ENCODE measurements at places on chromosomes 16 and 17.

- no peak for DNase-seq
Measured at GRCh38 chr17:51500454-51500853, 240.1 kb downstream of the UTP18 start.

DNA sequence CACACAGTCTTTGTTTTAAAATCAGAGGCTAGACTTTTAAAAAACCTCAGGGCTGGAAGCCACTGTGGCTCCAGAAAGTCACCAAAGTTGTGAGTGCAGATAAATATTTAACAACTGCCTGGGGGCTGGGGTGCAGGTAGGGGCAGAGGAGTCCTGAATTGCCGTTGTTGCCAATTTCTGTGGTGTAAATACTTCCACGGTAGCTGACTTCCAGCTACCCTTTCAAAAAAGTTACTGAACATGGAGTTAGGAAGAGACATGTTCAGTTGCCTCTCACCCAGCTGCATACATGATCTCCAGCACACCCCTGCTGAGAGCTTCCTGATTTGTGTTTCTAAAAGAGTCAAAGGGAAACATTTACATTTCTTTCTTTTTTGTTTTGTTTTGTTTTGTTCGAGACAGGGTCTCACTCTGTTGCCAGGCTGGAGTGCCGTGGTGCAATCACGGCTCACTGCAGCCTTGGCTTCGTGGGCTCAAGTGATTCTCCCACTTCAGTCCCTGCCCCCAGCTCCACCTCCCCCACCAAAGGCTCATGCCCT, 58.7 kb downstream of the PLXDC1 start:
- DNase-seq, result no peak

GRCh38 chr17:48601539-48602425, 3.0 kb downstream of the HOXB6 start:
- no peak for DNase-seq

DNA sequence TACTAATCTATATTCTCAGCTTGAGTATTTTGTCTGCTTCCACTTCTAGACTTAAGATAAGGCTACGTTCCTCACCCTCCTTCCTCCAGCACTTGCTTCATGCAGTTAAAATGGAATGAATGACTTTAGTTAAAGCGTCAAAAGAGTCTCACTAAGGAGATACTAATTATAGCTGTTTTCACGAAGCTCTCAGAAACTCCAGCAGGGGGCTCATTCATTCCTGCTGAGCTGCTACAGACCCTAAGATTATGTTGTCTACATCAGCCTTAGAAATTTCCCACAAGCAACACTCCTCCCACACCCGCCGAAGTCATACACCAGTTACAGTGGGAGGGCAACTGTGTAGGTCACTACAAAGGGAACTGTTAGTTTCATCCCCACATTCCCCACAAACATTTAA, 57.0 kb upstream of the KIFC3 start:
- DNase-seq, result no peak

- DNase-seq, result no peak
Measured at GRCh38 chr16:67277999-67278772, 1.1 kb upstream of the PLEKHG4 start.

DNA sequence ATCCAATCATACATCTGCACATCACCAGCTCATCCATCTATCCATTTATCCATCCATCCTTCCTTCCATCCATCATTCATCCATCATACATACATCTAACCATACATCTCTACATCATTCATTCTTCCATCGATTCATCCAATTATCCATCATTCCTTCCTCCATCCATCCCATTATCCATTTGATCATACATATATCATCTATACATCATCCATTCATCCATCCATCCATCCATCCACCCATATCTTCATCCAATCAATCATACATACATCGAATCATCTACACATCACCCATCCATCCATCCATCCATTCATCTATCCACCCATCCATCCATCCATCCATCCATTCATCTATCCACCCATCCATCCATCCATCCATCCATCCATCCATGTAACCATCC, 29.3 kb upstream of the STH start:
- no peak for DNase-seq

- DNase-seq, result no peak
Measured at GRCh38 chr17:71759422-71760060, 361.3 kb upstream of the SOX9 start.

GRCh38 chr16:55453909-55454308, 25.1 kb upstream of the MMP2 start:
- DNase-seq, result no peak

GRCh38 chr17:78345791-78346494, 13.9 kb downstream of the SOCS3 start:
- no peak for DNase-seq

- no peak for DNase-seq
Measured at GRCh38 chr17:67509390-67510287, 132.6 kb downstream of the PITPNC1 start.

GRCh38 chr16:71242036-71242435, 11.5 kb upstream of the HYDIN start:
- DNase-seq, result no peak

DNA sequence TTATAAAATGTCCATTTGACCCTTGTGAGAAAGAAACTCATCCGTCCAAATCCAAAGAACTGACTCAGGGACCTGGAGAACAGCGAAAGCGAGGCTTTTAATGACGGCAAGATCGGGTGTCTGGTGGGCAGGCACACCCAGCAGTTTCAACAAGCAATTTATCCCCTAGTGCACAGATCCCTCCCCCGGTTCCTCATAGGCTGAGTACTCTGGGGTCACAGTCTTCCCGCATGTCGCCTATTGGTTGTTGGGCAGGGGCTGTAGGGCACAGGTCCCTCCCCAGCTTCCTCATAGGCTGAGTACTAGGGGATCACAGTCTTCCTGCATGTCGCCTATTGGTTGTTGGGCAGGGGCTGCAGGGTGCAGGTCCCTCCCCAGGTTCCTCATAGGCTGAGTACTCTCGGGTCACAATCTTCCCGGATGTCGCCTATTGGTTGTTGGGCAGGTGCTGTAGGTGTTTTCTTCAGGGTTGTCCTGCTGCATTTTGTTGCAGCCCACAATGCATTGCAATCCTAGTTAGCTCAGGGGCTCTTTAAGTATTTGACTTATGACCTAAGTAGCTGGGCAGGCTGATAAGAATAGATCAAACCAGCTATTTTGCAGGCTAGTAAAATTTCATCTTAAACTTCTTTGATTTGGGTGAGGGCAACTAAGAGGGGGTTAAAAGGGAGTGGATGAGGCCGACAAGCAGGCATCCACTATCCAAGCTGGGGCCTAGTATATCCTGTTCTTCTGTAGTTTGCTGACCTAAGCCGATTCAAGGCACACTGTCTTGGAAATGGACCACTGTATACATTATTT, 3.6 kb upstream of the UTS2R start:
- DNase-seq, result no peak

Data from mesenteric fat pad (tissue), 1 donor.